NCI-H1417 treated with DMSO at 0.1 percent for 48 hours (cell line): ENCODE measurements at places on chromosomes 16 and 17.

- DNase-seq: no peak
These were observed 13.0 kb downstream of the ACTG1 start for GRCh38 chr17:81499601-81499970.

- no peak for DNase-seq
These were observed 3.2 kb downstream of the MPP3 start for GRCh38 chr17:43829738-43830137.

DNA sequence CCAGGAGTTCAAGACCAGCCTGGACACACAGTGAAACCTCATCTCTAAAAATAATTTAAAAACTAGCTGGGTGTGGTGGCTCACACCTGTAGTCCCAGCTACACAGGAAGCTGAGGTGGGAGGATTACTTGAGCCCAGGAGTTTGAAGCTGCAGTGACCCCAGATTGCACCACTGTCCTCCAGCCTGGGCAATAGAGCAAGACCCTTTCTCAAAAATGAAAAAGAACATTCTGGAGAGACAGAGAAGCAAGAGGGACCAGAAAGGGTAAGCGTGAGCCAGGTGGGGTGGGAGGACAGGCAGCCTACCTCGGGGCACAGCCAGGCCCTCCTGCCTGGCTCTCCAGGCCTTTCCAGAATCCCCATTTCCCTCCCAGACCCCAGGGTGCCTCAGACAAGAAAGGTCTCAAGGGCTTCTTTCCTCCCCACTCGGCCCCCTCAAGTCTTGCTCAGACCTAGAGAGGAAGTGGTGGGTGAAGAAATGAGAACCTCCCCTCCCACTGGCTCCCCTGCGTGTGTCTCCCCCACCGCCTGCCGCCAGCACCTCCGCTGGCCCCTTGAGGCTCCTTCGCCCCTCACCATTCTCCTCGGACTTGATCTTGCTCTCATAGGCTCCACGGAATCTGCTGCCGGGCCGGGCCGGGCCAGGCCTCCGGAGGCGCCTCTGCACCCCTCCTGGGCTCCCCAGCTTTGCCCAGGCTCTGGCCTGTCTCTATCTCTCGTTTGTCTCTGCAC is 503 bp downstream of the C16orf54 start:
- DNase-seq: no peak

- DNase-seq: no peak
These were observed 67.1 kb upstream of the ZNF469 start for GRCh38 chr16:88315543-88316105.

DNA sequence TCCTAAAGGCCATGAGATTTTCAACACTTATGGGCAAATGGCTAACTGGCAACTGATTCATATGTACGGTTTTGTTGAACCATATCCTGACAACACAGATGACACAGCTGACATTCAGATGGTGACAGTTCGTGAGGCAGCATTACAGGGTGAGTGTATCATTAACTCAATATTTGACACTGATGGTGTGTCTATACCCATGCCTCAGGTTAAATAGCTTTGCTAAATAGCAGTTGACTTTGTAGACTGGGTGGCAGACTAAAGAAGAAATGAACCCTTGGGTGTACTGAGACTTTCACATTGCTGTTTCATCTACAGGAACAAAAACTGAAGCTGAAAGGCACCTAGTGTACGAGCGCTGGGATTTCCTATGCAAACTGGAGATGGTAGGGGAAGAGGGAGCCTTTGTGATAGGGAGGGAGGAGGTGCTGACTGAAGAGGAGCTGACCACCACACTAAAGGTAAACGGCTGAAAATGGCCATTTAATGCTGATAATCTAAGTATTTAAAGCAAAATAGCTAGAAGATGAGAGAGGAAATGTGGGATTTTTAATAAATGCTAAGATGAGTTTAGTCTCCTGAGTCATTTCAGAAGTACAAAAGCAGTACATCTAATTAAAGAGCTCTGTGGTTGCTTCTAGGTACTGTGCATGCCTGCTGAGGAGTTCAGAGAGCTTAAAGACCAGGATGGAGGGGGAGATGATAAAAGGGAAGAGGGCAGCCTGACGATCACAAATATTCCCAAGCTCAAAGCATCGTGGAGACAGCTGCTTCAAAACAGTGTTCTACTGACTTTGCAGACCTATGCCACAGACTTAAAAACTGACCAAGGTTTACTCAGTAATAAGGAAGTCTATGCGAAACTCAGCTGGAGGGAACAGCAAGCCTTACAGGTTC is 3.0 kb downstream of the SETD6 start:
- no peak for DNase-seq
